ENCODE measurements at places on chromosomes 3 and 15. TPM values are rescaled to one million over a fixed set of nuclear protein-coding genes. Genes with fewer than 3 reads are reported as not detected.

GRCh38 chr3:142276781-142277180 is 51.4 kb upstream of the GK5 start:
- H3K27me3 ChIP-seq: no peaks in the 10 kb centered on the region
- DNase-seq: no peak
- no peaks in the 10 kb centered on the region for H3K36me3 ChIP-seq

- no peak overlapping the region for H3K27ac ChIP-seq
- no peaks in the 10 kb centered on the region for H3K27me3 ChIP-seq
- H3K36me3 ChIP-seq: no peaks in the 10 kb centered on the region
- DNase-seq: no peak
- no peaks in the 10 kb centered on the region for H3K4me1 ChIP-seq
Measured at GRCh38 chr15:27454281-27455075, 483.5 kb downstream of the GABRG3 start.

DNA sequence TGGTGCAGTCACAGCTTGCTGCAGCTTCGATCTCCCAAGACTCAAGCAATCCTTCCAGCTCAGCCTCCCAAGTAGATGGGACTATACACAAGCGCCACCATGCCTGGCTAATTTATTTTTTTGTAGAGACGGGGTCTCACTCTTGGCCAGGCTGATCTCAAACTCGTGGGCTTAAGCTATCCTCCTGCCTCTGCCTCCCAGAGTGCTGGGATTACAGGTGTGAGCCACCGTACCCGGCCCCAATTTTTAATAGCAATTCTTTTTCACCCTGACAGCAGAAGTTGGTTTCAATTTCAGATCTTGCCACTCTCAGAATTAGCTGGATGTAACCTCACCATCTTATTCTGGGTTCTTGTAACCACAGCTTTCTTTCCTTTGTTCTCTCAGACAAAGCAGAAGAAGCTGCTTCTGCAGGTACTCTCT is 64.8 kb downstream of the TRIM71 start:
- H3K27ac ChIP-seq: peak overlapping the region; percentile 67
- no peaks in the 10 kb centered on the region for H3K36me3 ChIP-seq
- DNase-seq: peak; percentile 40
- peak overlapping the region; percentile 38 for H3K4me3 ChIP-seq
- peaks cover 26% of the 10 kb centered on the region for H3K4me1 ChIP-seq
- H3K27me3 ChIP-seq: peaks cover 23% of the 10 kb centered on the region

DNA sequence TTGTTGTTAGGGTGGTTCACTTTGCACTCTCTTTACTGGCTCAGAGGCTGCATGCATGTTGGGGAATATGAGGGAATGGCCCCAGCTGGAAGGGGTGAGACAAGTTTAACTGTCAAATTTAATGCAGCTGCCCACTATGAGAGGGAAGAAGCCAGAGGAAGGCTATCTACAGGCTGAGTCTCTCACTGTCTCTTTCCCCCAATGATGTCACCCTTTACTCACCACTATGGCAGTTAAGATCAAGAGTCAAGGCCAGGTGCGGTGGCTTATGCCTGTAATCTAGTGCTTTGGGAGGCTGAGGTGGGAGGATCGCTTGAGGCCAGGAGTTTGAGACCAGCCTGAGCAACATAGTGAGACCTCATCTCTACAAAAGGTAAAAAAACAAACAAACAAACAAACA is 12.2 kb upstream of the RBMS3 start:
- H3K27ac ChIP-seq: no peak overlapping the region
- no peaks in the 10 kb centered on the region for H3K36me3 ChIP-seq
- no peaks in the 10 kb centered on the region for H3K4me1 ChIP-seq
- H3K4me3 ChIP-seq: no peak overlapping the region

DNA sequence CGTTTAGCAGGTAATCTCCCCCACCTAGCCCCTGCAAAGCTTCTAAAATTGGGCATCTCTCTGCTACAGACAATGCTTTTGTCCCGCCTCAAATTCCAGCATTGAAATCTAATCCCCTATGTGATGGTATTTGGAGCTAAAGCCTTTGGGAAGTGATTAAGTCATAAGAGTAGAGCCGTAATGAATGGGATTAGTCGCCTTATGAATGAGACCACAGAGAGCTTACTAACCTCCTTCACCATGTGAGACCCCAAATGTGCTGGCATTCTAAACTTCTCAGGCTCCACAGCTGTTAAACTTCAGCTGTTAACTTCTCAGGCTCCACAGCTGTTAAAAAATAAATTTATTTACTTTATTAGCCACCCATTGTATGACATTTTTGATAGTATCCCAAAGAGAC is 374.2 kb upstream of the BCHE start:
- H3K27me3 ChIP-seq: no peaks in the 10 kb centered on the region
- H3K27ac ChIP-seq: no peak overlapping the region
- H3K4me1 ChIP-seq: no peaks in the 10 kb centered on the region
- DNase-seq: no peak
- H3K36me3 ChIP-seq: no peaks in the 10 kb centered on the region
- H3K4me3 ChIP-seq: no peak overlapping the region

GRCh38 chr3:169813757-169814517 is 1.2 kb upstream of the LRRC34 start:
- H3K27me3 ChIP-seq: peaks cover 7% of the 10 kb centered on the region
- H3K36me3 ChIP-seq: peaks cover 15% of the 10 kb centered on the region
- DNase-seq: peak; percentile 92

DNA sequence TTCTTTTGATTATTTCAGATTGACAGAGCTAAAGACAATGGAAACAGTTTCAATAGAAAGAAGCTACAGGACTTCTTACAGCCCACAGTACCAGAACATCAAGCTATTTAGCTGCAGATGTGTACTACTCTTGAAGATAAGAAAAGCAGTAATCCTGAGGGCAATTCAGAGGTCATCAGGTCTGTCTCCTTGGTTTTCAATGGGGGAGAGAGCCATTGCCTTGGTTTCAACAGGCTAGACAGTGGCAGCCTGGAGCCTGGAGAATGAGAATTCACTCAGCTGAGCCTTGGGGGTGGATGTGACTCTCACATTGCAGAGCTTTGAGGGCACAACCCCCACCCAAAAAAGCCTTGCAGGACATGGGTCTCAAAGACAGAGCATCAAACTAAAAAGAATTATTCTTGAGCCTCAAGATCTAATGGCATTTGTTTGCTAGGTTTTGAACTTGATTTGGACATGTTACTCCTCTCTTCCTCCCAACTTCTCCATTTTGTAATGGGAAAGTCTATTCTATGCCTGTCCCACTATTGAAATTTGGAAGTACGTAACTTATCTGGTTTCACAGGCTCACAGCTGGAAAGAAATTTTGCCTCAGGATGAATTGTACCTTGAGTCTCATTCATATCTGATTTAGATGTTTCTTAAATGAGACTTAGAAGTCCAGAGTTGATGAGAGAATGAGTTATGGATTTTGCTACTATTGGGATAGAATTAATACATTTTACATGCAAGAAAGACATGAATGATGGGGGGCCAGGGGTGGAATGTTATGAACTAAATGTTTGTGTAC is 36.9 kb downstream of the PLSCR1 start:
- H3K27ac ChIP-seq: no peak overlapping the region
- no peak overlapping the region for H3K4me3 ChIP-seq
- no peaks in the 10 kb centered on the region for H3K27me3 ChIP-seq
- H3K36me3 ChIP-seq: peaks cover 44% of the 10 kb centered on the region
- H3K4me1 ChIP-seq: peaks cover 52% of the 10 kb centered on the region
- no peak for DNase-seq

- no peaks in the 10 kb centered on the region for H3K27me3 ChIP-seq
- no peak overlapping the region for H3K4me3 ChIP-seq
- peaks cover 30% of the 10 kb centered on the region for H3K36me3 ChIP-seq
- H3K27ac ChIP-seq: no peak overlapping the region
- H3K4me1 ChIP-seq: peaks cover 11% of the 10 kb centered on the region
- no peak for DNase-seq
Measured at GRCh38 chr3:101413656-101414055, 93.3 kb upstream of the IMPG2 start.

GRCh38 chr15:33243393-33243792 is 48.9 kb upstream of the FMN1 start:
- H3K4me3 ChIP-seq: no peak overlapping the region
- H3K36me3 ChIP-seq: no peaks in the 10 kb centered on the region
- DNase-seq: no peak
- no peak overlapping the region for H3K27ac ChIP-seq

DNA sequence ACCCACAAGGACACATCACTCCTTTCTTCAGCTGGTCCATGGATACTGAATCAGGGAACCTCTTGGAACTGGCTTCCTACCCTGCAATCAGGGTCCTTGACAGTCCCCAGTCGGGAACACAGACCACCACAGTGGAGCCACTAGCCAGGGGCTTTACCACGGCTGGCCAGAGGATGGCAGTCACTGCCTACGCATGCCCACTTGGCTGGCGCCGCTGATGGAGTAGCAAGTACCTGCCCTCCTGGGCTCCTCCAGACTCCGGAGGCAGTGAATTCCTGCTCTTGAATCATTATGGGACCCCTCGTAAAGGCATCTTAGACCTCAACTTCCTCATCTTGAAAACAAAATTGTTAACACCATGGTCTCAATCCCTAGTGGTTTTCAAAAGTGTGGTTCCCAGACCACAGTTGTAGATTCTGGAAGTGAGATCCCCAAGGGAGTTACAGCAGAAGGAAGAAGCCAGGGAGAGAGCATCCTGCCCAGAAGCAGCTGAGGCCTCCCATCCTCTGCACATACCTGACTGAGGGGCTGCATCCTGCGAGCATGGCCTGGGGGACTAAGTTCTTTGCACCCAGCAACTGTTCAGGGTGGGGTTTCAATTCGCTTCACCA is 9.1 kb upstream of the SKIC8 start:
- no peaks in the 10 kb centered on the region for H3K27me3 ChIP-seq
- H3K4me3 ChIP-seq: no peak overlapping the region
- DNase-seq: peak; percentile 76
- H3K4me1 ChIP-seq: no peaks in the 10 kb centered on the region
- no peaks in the 10 kb centered on the region for H3K36me3 ChIP-seq

GRCh38 chr15:89714775-89715174 is 24.2 kb downstream of the WDR93 start:
- no peaks in the 10 kb centered on the region for H3K36me3 ChIP-seq
- no peak overlapping the region for H3K4me3 ChIP-seq
- no peak overlapping the region for H3K27ac ChIP-seq
- no peaks in the 10 kb centered on the region for H3K4me1 ChIP-seq

DNA sequence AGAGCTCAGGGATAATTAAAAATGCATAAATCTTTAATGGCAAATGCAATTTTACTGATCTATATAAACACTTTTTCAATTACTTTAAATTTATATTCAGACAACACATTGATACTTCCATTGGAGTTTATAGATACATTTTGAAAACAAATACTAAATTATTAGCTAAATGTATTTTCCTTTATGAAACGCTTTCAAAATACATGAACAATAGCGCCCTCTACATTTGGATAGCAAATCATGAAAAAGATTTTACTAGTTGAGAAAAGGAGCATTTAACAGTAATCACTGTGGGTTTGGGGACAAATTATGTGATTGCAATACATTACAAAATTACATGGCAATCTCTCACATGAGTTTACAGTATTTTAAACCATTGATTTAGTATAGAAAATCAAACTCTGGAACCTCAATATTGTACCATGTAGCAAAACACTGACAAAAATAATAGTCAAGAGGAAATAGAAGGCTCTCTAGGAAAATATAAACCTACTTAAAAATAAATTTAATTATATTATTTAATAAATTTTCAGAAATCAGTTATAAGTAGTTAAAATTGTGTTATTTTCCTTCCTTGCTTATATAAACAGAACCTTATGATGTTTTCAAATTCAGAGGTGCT is 207.9 kb downstream of the ZIC1 start:
- H3K4me1 ChIP-seq: no peaks in the 10 kb centered on the region
- no peaks in the 10 kb centered on the region for H3K27me3 ChIP-seq
- H3K27ac ChIP-seq: no peak overlapping the region
- no peak overlapping the region for H3K4me3 ChIP-seq

- no peak overlapping the region for H3K27ac ChIP-seq
- H3K27me3 ChIP-seq: peaks cover 2% of the 10 kb centered on the region
- DNase-seq: no peak
Measured at GRCh38 chr3:87309601-87310000, 33.2 kb upstream of the POU1F1 start.

GRCh38 chr15:75225951-75226732 is 24.5 kb downstream of the C15orf39 start:
- no peak overlapping the region for H3K27ac ChIP-seq
- H3K36me3 ChIP-seq: no peaks in the 10 kb centered on the region
- H3K4me1 ChIP-seq: no peaks in the 10 kb centered on the region
- H3K27me3 ChIP-seq: no peaks in the 10 kb centered on the region
- DNase-seq: no peak

DNA sequence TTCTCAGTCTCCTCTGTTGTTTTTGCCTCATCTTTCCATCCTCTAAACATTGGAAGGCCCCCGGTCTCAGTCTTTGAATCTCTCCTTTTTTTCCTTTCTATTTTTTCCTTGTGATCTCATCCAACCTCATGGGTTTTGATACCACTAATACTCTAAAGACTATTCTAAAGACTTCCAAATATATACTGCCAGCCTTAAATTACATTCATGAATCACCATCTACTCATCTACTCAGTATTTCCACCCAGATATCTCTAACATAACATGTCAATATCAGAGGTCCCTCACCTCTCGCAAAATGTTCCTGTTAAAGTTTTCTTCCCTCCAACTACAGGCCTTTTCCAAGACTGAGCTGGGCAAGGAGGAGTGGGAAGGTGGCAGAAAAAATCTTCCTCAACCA is 282.5 kb upstream of the TTC14 start:
- H3K36me3 ChIP-seq: no peaks in the 10 kb centered on the region
- DNase-seq: no peak
- no peak overlapping the region for H3K4me3 ChIP-seq
- H3K4me1 ChIP-seq: no peaks in the 10 kb centered on the region
- no peaks in the 10 kb centered on the region for H3K27me3 ChIP-seq

DNA sequence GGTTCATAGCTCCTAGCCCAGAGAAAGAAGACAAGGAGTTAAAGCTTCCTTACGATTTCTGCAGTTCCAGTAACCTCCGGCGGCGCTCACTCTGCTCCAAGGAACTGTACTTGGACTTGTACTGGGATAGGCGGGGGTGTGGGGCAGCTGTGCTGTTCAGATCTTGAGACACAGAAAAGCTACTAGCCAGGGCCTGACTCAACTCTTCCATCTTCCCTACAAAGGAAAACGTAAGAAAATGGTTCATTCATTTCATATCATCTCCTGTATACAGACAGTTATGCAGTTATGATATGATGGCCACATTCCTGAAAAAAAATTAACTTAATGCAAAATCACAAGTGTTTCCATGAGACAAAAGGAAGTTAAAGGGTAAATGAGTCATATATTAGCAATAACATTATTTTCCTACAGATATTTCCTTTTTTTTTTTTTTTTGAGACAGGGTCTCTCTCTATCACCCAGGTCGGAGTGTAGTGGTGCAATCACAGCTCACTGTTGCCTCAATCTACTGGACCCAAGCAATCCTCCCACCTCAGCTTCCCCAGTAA is 4.6 kb downstream of the SNUPN start:
- H3K4me3 ChIP-seq: no peak overlapping the region
- no peaks in the 10 kb centered on the region for H3K27me3 ChIP-seq
- peaks cover 34% of the 10 kb centered on the region for H3K4me1 ChIP-seq
- H3K27ac ChIP-seq: peak overlapping the region; percentile 60

GRCh38 chr3:82001276-82001923 is 240.0 kb upstream of the GBE1 start:
- H3K4me1 ChIP-seq: no peaks in the 10 kb centered on the region
- no peak overlapping the region for H3K27ac ChIP-seq
- H3K4me3 ChIP-seq: no peak overlapping the region
- no peak for DNase-seq
- H3K27me3 ChIP-seq: no peaks in the 10 kb centered on the region

The DLL4 gene
- not detected for total RNA-seq

The FILIP1L gene
- total RNA-seq: 1.7 TPM

The MESP1 gene
- 2.4 TPM for total RNA-seq

The SLC12A6 gene
- 24.8 TPM for total RNA-seq

The SEMA3B gene
- 0.52 TPM for total RNA-seq

The PAK6 gene
- 1.2 TPM for total RNA-seq

The SKOR1 gene
- 0.21 TPM for total RNA-seq

The ITIH4 gene
- 15.1 TPM for total RNA-seq

The RNU6-1 gene
- not detected for total RNA-seq

The SMCO1 gene
- total RNA-seq: not detected

The SCG5 gene
- total RNA-seq: 2.8 TPM

The ANKRD63 gene
- total RNA-seq: 0.37 TPM

All from activated CD8-positive, alpha-beta T cell treated with anti-CD3 and anti-CD28 coated beads, Interleukin-2, amount 10 ng/mL, durations not matched to agents 7 days and 5 days (primary cell).